ENCODE measurements at places on chromosomes 5 and 9.

GRCh38 chr5:96050273-96050880, 88.7 kb upstream of the ELL2 start:
- DNase-seq = no peak

DNA sequence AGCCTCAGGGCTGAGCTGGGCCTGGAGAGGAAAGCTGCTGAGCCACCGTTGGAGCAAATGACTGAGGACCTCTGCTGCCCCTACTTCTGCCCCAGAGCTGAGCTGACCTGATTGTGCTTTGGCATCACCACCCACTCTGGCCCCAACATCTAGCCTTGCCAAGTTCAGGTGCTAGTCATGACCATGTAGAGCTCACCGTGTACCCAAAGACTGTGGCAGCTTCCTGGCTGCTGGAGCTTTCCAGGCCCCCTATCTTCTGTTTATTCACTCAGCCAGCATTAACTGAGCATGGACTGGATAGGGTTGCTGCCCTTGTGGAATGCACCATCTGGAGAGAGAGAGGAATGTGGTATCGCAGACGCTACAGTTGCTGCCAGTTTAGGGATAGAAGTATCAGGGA, 49.1 kb downstream of the JADE2 start:
- no peak for DNase-seq

GRCh38 chr5:68994645-68995044, 99.2 kb upstream of the SLC30A5 start:
- DNase-seq = no peak

GRCh38 chr5:73899055-73899454, 273.1 kb downstream of the ARHGEF28 start:
- no peak for DNase-seq

DNA sequence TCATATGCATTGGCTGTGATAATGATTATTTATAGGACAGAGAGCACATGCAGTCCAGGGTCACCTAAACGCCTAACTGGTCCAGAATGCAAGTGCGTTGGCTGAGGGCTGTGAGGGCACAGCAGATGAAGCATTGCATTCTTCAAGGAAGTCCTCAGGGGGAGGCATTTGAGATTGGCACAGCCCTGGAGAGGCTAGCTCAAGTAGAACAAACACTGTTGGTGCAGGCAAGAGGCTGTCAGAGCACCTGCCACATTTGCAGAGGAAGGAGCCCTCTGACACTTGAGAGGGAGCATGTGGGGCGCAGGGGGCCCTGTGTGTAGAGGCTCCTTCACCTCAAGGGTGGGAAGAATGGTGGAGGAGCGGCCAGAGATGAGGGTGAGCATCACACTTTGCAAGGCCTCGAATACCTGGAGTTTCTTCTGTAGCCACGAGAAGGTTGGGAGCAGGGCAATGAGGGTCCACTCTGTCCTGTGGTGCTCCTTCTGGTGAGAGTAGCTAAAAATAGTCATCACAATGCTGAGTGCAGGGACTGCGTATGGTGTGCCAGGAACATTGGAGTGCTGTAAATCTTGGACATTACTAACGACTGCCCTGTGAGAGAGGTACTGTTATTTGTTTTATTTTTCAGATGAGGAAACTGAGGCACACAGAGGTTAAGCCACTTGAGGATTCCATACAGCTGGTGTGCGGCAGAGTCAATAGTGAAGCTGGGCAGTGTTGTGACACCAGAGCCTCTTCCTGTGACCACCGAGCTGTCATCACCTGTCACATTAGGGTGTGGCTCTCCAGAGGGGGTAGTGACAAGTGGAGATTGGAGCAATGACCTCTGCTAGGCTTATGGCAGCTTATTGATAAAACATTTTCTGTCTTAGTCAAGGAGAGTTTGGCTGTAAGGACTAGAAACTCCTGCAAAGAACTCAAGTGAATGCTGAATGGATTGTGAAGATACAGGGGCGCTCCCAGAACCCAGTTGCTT, 100.2 kb downstream of the PIP5K1B start:
- no peak for DNase-seq

GRCh38 chr9:15529566-15530324, 19.0 kb upstream of the PSIP1 start:
- DNase-seq = no peak

DNA sequence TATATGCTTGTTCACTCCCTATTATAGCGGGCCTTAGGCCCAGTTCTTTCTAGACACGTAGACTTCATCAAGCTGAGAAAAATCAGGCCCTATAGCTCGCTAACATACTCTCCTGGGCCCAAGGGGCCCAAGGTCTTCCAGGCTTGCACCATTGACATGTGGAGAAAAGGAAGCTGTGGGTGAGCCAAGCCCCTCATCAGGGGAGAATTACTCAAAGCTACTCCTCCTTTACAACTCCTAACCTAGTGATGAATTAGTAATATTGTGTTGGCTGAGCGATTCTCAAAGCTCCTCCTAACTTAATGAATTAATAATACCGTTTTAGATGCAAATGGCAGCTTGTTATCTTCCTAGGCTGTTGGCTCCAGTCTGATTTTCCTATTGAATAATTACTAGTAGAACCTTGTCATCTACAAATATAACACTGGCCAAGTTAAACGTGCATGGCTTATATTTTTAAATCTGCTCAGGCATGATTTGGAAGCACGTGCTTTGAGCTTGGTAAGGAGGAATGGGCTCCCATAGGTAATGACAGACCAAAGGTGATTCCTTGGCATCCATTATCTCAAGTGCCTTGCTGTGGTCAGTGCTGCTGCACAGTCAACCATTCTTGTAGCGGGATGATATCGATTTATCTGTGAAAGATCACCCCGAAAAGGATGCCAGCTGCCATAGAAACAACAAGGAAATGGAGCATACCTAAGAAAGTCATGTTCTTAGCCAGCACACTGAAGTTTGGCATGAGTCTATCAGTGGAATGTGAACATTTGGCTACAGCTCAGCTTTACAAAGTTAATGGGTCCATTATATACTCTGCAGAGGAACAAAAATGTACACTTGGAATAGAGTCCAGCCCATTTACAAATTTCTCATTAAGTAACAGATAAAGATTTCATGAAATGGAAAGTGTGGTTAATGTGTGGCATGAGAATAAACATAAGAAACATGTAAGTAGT, 23.8 kb downstream of the LVRN start:
- DNase-seq = no peak

DNA sequence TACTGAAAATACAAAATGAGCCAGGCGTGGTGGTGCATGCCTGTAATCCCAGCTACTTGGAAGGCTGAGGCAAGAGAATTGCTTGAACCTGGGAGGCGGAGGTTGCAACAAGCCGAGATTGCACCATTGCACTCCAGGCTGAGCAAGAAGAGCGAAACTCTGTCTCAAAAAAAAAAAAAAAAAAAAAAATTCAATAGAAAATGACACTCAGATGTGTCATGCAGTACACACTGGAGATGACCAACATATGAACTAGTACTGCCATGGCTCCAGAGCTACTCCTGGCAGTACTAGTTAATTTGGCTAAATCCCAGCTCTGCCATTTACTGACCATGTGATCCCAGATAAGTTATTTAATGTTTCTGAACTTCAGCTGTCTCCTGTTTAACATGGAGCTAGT, 7.3 kb downstream of the ATOX1 start:
- DNase-seq = no peak

DNA sequence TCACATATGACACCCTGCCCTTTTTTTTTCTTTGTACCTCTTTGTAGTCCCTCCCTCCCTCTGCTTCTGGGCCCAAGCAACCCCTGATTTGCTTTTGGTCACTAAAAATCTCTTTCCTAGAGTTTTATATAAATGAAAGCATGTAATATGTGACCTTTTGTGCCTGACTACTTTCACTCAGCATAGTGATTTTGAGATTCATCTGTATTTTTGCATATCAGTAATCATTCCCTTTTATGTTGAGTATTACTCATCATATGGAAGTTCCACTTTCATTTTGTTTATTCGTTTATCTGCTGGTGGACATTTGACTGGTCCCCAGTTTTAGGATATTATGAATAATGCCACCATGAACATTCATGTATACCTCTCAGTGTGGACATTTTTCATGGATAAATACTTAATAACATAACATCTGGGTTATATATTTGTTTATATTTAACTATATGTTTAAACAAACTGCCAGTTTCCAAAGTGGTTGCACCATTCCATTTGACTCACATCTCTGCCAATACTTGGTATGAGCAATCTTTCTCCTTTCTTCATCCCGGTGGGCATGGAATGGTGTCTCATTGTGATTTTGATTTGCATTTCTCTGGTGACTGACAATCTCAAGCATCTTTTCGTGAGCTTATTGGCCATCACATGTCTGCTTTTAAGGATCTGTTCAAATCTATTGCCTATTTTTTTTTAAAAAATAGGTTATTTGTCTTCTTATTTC, 115.7 kb upstream of the S1PR3 start:
- no peak for DNase-seq
